ENCODE measurements at places on chromosomes 2 and 18.

GRCh38 chr2:199933466-199933865 lies 21.8 kb downstream of the TYW5 start:
- no peak for DNase-seq

DNA sequence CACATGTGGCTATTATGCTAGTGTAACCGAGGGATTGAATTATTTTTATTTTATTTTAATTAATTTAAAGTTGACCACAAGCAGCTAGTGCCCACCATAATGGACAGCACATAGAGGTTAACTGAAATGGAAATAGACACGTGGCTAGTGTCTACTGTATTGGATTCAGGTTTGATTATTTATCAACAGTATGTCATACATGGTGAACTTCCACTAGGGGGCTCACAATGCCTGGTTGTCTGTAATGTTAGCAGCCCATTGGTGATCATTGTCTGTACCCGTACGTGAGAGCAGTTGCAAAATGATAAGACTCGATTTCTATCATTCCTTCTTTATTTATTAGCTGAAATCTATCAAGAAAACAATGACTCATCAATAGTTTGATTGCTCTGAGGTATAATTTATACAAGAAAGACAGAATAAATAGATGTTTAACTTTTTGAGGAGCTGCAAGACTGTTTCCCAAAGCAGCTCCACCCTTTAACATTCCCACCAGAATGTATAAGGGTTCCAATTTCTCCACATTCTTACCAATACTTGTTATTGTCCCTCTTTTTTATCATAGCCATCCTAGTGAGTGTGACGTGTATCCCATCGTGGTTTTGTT lies 76.5 kb downstream of the CYBRD1 start:
- peak; percentile 30 for DNase-seq

DNA sequence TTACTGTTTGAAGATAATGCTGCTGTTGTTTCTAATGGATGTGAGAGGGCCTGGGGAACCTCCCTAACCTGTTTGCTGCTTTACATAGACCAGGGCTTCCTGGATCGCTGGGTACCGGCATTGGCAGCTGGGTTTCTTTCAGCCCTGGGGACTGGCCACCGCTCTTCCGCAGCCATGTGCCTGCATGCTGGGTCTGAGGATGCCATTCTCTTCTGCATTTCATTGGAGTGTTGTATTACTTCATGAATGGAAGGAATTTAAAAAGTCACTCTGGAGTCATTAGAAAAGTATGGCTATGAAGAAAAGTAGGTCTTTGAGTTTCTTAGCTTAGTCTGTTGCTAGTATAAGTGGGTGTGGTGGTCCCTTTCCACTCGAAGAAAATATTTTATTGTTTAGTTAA lies 107.3 kb upstream of the MGAT5 start:
- DNase-seq, result no peak

DNA sequence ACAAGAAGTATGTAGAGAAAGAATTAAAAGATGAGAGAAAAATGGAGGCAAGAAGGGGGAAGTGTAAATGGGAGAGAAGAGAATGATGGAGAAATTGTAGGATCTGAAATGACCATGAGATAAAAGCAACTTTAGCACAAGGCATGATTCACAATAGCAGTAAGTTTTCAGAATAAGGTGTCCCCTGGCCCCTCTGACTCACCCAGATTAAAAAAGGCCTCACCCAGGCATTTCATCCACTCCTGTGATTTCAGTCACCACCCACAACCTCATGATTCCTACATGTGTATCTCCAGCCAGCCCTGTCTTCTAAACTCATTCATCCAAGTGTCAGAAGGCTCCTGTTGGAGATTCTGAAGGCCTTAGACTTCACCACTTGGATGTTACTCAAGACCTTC lies 56.6 kb downstream of the SP100 start:
- DNase-seq, result no peak

- no peak for DNase-seq
Observed at GRCh38 chr18:383135-383534, 115.3 kb upstream of the THOC1 start.

- no peak for DNase-seq
Observed at GRCh38 chr18:24917767-24918166, 434.2 kb downstream of the ZNF521 start.

GRCh38 chr2:220269367-220269766 lies 641.9 kb downstream of the SLC4A3 start:
- DNase-seq, result no peak

DNA sequence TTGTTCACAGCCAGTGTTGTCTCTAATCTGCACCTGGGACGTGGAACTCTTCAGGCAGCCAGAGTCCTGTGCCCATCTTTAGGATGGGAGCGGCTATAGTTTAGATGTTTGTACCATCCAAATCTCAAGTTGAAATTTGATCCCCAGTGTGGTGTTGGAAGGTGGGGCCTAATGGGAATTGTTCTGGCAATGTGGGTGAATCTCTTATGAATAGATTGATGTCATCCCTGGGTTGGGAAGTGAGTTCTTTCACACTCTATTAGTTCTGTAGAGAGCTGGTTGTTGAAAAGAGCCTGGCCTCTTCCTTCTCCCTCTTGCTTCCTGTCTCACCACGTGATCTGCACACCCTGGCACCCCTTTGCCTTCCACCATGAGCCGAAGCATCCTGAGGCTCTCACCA lies 300.9 kb downstream of the TXNL1 start:
- DNase-seq, result no peak

- DNase-seq, result no peak
Observed at GRCh38 chr18:3910512-3910911, 460.5 kb downstream of the TGIF1 start.

DNA sequence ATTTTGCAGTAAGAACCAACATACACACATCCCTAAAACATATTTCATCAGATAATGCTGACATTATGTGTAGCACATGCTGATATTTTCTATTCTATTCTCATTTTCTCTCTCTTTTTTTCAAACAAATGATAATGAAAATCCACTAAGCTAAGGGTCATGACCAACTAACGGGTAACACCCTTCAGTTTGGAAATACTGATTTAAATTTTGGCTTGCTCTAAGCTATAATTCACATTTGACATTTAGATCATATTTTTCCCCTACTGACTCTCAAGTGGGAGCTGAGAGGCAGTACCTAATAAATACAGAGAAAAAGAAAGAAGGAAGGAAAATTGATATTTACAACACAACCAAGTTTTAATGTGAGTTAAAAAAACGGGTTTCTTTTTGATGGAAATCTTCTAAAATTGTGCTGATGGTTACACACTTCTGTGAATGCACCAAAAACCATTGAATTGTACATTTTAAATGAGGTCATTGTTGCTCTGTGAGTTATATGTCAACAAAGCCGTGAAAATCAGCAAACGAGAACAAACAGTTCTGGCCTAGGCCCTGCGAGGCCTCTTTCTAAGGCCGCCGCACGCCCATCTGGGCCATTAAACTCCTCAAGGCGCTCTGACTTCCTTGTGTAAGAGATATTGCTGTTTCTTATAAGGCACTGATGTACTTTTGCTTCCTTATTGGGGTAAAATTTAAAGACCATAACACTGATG lies 124.2 kb downstream of the GALR1 start:
- no peak for DNase-seq

DNA sequence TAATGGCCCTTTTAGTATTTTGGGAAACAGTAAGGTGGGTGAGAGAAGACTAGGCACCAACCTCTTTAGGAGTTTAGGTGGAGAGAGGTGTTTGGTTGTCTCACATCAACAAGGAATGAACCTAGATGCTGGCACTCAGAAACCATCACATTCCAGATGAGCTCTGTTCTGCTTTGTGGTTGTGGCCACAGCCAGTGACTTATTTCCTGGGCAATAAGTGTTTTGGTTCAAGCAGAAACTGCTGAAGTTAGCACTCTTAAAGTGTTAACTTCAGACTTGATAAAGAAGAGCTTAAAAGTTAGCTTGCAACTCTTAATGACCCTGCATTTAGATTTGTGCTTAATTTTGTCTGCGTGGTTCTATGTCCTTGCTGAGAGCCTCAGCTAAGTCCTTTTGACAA lies 929.2 kb downstream of the SLC4A3 start:
- no peak for DNase-seq

GRCh38 chr2:75493230-75493629 lies 67.5 kb downstream of the EVA1A start:
- peak; percentile 64 for DNase-seq

GRCh38 chr2:57602733-57603132 lies 443.9 kb upstream of the VRK2 start:
- no peak for DNase-seq

DNA sequence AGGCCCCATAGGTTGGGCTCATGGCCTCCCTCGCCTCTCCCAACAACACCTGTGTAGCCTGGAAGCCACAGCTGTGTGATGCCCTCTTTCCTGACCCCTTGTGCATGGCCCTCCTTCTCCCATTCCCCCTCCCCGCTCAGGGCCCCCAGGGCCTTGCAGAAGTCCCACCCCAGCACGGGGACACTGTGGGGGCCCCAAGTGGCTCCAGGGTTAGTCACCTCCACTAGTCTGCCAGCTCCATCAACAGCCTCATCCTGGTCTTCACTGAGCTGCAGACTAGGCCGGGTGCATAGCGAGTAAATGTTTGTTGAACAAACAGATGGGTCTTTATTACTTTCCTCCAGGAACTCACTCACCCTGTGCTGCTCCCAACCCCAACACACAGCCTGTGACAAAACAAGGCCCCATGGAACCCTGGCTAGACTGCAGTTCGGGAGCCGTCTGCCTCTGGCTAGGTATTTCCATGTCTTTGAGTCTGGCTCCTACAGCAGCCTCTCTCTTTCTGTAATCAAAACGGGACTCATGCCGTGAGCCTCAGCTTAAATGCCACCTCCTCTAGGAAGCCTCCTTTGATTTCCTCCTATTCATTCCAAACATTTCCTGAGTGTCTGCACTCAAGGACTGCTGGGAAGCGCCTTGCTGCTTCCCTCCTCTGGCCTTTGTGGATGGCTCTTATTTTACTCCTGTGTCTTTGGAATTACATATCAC lies 109.9 kb upstream of the ID2 start:
- DNase-seq, result no peak

- DNase-seq, result no peak
Observed at GRCh38 chr2:204183608-204184007, 247.0 kb downstream of the ICOS start.

DNA sequence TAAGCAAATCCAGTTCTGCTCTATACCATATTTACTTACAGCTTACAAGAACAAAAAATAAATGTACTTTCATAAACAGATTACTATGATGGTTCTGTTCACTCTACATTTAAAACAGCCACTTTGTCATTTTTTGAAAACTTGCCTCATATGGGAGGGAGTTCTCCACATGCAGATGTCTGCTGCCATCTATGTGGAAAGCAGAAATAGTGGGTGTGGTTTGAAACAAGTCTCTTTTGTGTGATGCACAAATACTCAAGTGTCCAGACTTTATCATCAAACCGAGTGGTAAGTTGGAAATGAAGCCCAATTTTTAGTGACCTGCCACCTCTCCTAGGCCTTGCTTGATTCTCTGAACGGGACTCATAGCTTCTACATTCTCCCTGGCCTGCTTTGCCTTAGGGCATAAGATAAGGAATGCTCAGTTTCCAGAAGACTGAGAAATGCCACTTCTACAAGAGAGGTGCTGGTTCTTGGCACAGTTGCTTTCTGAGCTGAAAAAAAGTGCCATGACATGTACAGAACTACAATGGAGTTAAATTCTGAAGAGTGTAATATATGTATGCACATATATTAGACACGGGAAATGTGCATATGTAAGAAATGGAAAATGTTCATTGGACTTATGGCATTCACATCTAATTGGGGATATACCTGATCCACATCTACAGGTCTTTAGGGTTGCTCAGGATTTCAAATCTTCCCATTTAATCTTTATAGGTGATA lies 221.0 kb downstream of the SLC8A1 start:
- no peak for DNase-seq

GRCh38 chr2:19070886-19071285 lies 287.5 kb downstream of the OSR1 start:
- DNase-seq, result no peak

DNA sequence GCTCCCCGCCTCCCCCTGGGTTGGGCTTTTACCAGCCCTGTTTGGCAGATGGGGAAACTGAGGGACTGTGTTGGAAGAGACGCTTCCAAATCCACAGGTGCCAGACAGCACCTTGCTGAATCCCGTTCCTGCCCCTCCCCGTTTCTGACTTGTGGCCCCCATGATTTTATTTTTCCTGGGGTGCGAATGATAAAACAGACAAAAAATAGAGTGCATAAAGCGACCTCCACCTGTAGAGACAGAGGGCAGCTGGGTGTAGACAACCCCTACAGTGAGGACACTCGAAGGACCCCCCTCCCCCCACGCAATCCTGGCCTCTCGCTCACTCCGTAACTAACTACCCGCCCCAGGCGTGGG lies 2.2 kb upstream of the CTDSP1 start:
- no peak for DNase-seq

- DNase-seq, result no peak
Observed at GRCh38 chr2:55097082-55097460, 46.8 kb upstream of the RTN4 start.

DNA sequence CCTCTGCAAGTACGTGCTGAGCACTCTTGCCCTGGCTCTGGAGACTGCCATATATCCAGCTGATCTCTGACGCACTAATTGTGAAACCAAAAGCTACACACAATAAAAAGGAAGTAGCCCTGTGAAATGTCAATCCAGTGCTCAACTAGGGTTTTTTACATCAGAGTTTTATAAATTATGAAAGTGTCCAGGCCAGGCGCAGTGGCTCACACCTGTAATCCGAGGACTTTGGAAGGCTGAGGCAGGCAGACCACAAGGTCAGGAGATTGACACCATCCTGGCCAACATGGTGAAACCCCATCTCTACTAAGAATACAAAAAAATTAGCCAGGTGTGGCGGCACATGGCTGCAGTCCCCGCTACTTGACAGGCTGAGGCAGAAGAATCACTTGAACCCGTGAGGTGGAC lies 24.5 kb upstream of the PEX13 start:
- DNase-seq, result no peak

GRCh38 chr2:217802876-217803652 lies 199.7 kb downstream of the TNS1 start:
- no peak for DNase-seq

- no peak for DNase-seq
Observed at GRCh38 chr2:160055726-160056108, 6.7 kb downstream of the PLA2R1 start.

GRCh38 chr2:154697418-154698252 lies 860 bp upstream of the KCNJ3 start:
- peak; percentile 12 for DNase-seq

- DNase-seq, result peak; percentile 38
Observed at GRCh38 chr2:240819126-240819857, 727 bp downstream of the KIF1A start.

DNA sequence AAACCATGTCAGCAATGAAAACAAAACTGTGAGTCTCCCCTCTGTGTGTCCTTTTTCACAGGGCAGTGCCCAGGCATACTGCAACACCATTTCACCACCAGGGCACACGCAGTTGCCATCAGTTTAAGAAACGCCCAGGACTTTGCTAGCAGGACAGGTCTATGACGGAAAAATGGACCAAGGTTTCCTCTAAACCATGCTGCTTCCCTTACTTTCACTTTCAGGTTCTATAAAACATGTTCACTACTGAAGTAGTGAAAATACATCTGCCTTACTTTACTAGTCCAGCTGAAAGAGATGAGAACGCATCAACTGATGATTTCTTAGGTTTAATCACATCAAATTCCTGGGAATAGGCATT lies 110.5 kb downstream of the TCF4 start:
- peak; percentile 18 for DNase-seq

Data from BE2C (cell line).